Central memory CD8-positive, alpha-beta T cell (primary cell): ENCODE measurements at places on chromosomes 16 and 17.
A peak's percentile ranks its signal among the peaks of the same experiment; 100 is the strongest.

GRCh38 chr16:89453501-89454321 is 36.6 kb downstream of the ANKRD11 start:
- H3K36me3 ChIP-seq: peaks cover 9% of the 10 kb centered on the region
- peak overlapping the region; percentile 56 for H3K27ac ChIP-seq
- no peak for DNase-seq
- peaks cover 72% of the 10 kb centered on the region for H3K4me1 ChIP-seq
- H3K27me3 ChIP-seq: no peaks in the 10 kb centered on the region

DNA sequence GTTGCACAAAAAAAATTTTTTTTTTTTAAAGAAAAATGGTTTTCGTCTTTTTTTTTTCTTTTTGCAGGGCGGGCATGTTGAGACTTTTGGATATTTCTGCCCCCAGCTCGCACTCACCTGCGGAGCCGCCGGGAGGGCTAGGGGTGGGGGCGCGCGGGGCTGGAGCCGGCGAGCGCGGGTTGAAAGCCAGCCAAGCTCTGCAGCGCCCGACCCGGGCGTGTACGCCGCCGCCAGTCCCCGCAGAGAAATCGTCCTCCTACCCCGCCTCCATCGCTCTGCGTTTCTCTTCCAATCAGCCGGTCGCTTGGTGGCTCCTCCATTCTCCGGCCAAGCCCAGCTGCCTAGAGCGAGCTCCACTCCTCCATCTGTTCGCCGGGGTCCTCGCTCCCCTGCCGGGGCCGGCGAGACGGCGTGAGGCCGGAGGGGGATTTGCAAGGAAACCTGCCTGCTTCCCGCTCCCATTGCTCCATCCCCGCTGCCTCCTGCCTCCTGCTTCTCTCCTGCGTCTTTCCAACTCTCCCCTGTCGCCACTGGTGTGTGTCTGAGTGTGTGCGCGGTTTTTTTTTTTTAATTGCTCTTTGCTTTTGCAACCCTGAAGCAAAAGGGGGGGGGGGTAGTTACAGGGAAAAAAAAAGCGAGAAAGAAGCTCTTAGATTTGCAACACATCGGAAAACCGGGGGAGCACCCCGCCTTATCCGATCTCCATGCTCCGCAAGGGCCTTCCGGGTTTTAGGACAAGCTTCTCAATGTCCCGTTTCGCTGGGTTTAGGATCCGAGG is 1.8 kb upstream of the UBTF start:
- peak overlapping the region; percentile 99 for H3K27ac ChIP-seq
- peak; percentile 44 for DNase-seq
- H3K36me3 ChIP-seq: peaks cover 37% of the 10 kb centered on the region
- H3K27me3 ChIP-seq: no peaks in the 10 kb centered on the region

- H3K4me3 ChIP-seq: no peak overlapping the region
- H3K4me1 ChIP-seq: peaks cover 15% of the 10 kb centered on the region
- H3K36me3 ChIP-seq: peaks cover 4% of the 10 kb centered on the region
- H3K27me3 ChIP-seq: no peaks in the 10 kb centered on the region
- no peak for DNase-seq
These were observed 82.3 kb upstream of the BCAR1 start for GRCh38 chr16:75333721-75334163.

GRCh38 chr17:37276475-37276874 is 99.3 kb upstream of the C17orf78 start:
- no peaks in the 10 kb centered on the region for H3K4me1 ChIP-seq
- H3K27me3 ChIP-seq: no peaks in the 10 kb centered on the region
- DNase-seq: no peak
- H3K4me3 ChIP-seq: no peak overlapping the region

DNA sequence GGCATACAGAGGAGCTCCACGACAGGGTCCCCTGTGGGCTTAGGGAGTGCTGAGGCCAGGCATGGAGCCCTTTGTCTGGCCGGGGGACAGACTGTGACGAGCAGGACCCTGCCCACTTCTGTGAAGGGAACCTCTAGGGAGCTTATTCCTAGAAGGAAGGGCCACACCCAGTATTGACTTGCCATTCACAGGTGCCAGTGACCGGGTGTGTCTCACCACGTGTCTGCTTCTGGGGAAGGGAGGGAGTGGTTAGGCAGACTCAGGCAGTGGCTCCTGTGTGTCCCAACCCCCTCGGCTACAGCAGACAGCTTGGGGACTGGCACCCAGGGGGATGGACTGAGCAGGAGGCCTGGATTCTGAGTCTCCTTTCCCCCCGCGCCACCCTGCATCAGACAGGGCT is 57.2 kb downstream of the SOCS1 start:
- H3K4me3 ChIP-seq: no peak overlapping the region
- H3K27me3 ChIP-seq: peaks cover 26% of the 10 kb centered on the region
- H3K36me3 ChIP-seq: peaks cover 3% of the 10 kb centered on the region
- DNase-seq: no peak

- DNase-seq: no peak
- peak overlapping the region; percentile 44 for H3K27ac ChIP-seq
- H3K4me1 ChIP-seq: peaks cover 7% of the 10 kb centered on the region
- no peak overlapping the region for H3K4me3 ChIP-seq
These were observed 54.6 kb upstream of the CORO6 start for GRCh38 chr17:29677221-29677791.

GRCh38 chr17:19001907-19002590 is 2.5 kb downstream of the FAM83G start:
- H3K27me3 ChIP-seq: no peaks in the 10 kb centered on the region
- no peak for DNase-seq

DNA sequence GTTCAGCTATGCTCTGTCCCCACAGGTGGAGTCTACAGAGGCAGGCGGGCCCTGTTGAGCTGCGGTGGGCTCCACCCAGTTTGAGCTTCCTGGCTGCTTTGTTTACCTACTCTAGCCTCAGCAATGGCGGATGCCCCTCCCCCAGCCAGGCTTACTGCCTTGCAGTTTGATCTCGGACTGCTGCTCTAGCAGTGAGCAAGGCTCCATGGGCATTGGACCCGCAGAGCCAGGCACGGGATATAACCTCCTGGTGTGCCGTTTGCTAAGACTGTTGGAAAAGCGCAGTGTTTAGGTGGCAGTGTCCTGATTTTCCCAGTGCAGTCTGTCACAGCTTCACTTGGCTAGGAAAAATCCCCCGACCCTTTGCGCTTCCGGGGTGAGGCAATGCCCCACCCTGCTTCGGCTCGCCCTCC is 89.1 kb downstream of the BCAS3 start:
- H3K4me1 ChIP-seq: peaks cover 51% of the 10 kb centered on the region
- peak overlapping the region; percentile 29 for H3K4me3 ChIP-seq
- no peak for DNase-seq
- H3K36me3 ChIP-seq: no peaks in the 10 kb centered on the region
- H3K27ac ChIP-seq: no peak overlapping the region
